ENCODE measurements at places on chromosomes 13 and 19.

DNA sequence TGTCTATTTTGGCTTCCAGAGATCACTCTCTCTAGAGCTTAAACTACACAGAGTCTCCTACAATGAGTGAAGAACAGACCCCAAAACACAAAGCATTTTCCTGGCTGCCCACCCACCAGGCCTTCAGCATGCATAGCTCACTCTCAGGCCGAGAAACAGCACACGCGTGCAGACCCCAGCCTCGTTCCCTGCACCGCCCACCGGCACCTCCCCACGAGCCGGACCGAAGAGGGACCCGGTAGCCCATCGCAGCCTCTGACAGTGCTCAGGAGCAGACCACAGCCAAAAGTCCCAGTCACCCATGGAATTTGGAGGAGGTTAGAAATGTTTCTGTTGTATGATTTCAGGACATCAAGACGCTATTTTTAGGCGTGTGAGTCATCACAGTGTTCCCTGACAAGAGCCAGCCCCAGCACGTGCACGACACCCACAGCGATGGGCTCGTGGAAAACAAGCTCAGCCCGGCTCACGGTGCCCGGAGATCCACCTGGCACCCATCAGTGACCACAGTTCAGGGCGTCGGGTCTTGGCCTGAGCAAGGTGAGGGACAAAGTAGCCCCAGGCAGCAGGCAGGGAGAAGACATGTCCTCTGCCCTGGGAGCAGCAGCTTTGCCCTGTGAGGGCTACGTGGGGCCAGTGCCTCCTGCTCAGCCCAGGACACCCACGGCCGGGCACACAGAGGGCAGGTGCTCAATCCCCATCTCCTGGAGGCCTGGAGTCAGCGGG lies 50.1 kb upstream of the SPACA7 start:
- DNase-seq, result no peak

DNA sequence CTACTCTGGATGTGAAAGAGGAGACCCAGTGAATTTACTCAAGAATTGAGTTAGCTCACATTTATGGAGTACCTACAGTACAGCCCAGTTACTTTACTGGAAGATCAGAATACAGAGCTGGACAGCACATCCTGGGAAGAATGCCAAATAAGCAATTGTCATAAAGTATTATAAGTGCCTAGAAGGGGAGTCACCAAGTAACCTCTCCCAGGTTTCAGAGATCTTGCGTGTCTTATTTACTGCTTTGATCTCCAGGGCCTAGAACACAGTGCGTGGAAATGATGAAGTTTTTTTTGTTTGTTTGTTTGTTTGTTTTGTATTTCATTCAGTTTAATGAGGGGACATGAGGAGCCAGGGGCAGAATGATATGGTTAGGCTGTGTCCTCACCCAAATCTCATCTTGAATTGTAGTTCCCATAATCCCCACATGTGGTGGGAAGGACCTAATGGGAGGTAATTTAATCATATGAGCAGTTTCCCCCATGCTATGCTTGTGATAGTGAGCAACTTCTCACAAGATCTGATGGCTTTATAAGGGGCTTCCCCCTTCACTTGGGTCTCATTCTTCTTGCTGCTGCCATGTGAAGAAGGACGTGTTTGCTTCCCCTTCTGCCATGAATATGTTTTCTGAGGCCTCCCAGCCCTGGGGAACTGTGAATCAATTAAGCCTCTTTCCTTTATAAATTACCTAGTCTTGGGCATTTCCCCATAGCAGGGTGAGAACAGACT lies 5.2 kb downstream of the GARRE1 start:
- no peak for DNase-seq

DNA sequence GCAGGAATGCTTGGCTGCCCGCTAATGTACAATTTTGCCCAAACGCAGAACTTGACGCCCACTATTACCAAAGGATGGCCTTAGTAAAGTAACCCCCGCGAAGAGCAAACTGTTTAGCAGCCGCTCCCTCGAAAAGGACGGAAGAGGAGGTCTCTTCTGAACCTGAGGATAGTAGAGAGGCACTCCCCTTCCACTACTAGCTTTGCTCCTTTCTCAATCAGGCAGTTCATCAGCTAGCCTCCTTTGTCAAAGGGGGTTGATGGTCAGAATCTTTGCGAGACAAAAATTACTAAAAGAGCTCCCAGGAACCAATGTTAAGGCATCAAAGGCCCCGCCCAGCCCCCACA lies 534 bp downstream of the CAB39L start:
- peak; percentile 77 for DNase-seq

DNA sequence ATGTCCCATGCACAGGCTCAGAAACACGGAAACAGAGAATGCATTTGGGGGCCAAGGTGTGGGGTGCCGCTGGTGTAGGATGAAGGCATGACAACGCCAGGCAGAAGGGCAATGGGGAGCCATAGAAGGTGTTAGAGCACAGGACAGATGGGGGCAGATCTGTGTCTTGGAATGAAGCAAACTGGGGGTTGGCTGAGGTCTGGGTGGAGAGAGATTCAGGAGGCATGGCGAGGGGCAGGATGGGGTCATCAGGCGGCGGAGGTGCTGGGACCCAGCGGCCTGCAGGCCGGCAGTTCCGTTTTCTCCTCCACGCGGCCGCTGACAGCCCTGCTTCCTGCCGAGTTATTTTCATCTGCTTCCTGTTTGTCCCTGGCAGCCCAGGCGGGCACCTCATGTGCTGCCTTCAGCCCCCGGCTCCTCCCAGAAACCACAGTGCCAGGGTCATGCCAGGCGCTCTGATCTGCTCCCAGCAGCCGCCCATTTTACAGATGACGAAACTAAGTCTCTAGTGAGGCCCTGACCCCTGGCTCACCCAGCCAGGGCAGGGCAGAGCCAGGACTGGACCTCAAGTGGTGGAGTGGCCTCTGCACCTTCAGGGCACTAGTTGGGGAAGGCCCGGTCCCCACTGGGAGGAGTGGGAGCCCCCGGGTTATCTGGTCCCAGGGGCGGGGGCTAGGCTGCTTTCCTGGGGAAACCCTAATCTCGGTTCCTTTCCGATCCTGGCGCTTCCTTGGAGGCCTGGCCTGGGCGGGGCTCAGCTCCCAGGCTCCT lies 2.2 kb downstream of the ARHGAP45 start:
- DNase-seq, result no peak

DNA sequence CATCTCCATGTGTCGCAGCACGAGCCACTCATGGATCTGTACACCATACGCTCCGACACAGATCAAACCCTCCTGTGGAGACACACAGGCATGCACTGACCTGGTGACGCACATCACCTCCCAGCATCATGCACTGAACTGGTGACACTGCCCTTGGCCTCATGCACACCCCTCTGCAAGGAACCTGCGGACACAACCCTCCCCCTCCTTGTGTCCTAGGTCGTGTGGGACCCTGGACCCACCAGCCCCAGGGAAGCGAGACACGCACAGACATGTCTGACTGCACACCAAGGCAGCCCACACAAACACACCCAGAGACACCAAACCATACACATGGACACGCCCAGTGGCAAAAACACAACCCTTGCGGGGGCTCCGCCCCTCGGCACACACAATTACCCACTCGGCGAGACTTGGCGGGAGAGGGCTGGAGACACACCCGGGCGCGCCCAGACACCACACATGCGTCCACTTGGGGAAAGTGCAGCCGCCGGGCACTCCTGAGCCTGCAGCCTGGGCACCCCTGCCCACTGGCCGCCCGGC lies 2.0 kb upstream of the KCNN4 start:
- peak; percentile 56 for DNase-seq

DNA sequence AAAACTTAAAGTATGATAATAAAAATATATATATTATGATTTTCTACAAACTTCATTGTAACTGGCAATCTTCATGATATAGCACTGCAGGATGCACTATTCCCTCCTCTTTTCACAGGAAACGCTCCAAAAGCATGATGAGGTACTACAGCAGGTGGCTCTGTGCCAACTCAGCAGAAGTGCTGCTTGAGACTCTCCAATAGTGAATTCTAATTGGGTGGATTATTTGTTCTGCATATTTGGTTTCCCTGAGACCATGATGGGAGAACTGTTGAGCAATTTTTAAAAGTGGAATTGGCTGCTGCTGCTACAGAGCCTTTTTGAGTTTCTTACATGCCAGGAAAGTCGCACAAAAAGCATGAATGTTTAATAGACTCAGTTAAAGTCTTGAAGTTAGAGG lies 1782.4 kb upstream of the PCDH20 start:
- DNase-seq, result no peak

DNA sequence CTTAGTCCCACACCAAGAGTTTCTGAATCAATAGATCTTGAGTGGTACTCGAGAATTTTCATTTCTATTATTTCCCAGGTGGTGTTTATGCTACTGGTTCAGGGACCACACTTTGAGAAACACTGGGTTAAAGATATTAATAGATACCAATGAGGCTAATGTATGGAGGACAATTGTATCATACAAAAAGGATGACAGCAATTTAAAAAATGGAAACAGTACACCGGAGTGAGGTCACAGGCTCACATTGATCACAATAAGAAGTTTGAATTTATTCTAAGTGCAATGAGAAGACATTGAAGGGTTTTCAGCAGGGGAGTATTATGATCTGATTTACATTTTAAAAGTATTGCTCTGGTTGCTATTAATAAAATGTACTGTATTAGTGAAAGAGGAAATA lies 488.3 kb downstream of the PCDH17 start:
- no peak for DNase-seq

GRCh38 chr19:49752701-49753100 lies 10.4 kb downstream of the TSKS start:
- DNase-seq, result no peak

DNA sequence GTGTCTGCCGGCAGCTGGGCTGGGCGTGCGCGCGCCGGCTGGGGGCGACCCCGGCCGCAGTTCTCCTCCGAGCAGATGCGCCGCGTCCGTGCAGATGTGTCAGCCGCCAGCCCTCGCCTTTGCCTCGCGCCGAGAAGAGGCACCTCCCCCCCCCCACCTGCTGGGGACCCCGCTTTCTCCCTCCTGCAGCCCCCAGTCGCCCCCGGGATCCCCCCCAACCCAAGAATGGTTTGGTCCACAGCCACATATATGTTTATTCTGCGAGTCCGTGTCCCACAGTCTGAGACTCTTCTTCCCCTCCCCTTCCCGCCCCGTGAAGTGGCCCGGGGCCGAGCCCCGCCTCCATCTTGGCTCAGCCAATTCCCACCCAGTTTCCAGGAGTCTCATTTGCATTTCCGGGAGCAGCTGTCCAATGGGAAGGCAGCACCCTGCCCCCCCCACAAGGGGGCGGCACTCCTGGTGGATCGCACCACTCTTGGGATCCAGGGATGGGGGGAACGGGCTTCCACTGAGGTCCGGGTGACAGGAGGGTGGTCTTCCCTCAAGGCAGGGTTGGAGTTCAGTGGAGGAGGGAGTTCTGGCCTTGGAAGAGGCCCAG lies 8.6 kb downstream of the ISOC2 start:
- DNase-seq, result peak; percentile 93

GRCh38 chr19:29687897-29688728 lies 22.9 kb downstream of the PLEKHF1 start:
- peak; percentile 63 for DNase-seq

- DNase-seq, result no peak
Observed at GRCh38 chr13:77544758-77545338, 9.3 kb downstream of the SCEL start.

DNA sequence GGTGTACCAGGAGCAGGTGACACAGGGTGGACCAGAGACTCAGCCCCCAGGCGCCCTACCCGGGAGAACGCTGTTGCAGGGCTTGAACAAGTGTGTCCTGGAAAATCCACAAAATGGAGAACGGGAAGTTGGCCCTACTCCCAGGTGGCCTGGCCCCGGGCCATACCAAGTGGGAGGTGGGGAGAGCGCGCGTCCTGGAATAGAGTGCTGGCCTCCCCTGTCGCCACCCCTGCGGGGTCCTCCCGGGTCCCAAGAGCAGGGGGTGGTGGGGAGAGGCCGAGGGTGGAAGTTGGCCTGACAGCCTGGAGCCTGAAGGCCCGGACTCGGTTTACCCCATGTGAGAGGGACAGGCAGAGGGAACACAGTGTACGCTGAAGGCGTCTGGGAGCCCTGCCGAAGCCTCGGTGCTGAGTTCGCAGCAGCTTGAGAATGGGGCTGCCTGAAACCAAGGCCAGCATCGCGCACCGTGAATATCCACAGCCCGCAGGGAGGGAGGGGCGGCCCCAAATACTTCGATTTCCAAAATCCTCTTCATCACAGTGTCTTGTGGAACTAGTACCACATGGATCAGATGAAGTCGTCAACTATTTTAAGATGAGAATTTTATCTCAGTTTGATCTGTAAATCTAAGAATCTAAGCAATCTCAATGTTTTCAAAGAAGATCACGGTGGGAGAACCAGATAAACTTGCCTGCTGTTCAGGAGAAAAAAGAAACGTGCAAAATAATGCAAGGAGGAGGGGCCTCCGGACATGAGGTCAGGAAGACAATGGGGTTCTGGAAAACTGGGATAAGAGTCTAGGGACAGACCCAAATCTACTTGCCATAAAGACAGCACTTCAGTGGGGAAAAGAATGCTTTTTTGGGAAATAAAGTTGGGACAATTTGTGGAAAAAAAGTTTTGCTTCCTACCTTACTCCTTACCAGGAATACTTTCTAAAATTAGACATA lies 10.4 kb upstream of the KLF16 start:
- DNase-seq, result peak; percentile 25

GRCh38 chr19:29442910-29443309 lies 82.9 kb upstream of the VSTM2B start:
- DNase-seq, result no peak

- no peak for DNase-seq
Observed at GRCh38 chr19:57302020-57302465, 18.2 kb upstream of the ZNF543 start.

- DNase-seq, result no peak
Observed at GRCh38 chr13:110179116-110179856, 127.7 kb downstream of the COL4A1 start.
